ENCODE measurements at places on chromosomes 7 and 10.

- no peak for DNase-seq
Measured at GRCh38 chr7:130095812-130096211, 25.5 kb downstream of the KLHDC10 start.

GRCh38 chr7:152173372-152174070 lies 148.0 kb downstream of the GALNT11 start:
- no peak for DNase-seq

- DNase-seq: no peak
Measured at GRCh38 chr10:71473671-71474599, 77.2 kb downstream of the CDH23 start.

DNA sequence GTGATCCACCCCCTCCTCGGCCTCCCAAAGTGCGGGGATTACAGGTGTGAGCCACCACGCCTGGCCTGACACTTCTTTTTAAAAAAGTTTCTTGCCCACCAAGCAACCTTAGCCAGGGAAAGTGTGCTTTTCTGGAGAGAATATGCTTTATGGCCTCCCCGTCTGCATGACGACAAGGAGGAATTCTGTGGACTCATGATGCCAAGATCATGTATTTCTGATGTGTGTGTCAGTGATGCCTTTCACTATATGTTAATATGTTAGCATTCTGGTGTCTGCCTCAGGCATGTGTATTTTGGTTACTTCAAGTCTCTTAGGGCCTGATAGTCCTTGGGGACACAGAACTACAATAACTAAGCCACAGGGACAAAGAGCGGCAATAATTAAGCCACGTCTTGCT lies 2.1 kb downstream of the PDSS1 start:
- no peak for DNase-seq

GRCh38 chr10:13945390-13946208 lies 358.8 kb downstream of the PRPF18 start:
- no peak for DNase-seq

DNA sequence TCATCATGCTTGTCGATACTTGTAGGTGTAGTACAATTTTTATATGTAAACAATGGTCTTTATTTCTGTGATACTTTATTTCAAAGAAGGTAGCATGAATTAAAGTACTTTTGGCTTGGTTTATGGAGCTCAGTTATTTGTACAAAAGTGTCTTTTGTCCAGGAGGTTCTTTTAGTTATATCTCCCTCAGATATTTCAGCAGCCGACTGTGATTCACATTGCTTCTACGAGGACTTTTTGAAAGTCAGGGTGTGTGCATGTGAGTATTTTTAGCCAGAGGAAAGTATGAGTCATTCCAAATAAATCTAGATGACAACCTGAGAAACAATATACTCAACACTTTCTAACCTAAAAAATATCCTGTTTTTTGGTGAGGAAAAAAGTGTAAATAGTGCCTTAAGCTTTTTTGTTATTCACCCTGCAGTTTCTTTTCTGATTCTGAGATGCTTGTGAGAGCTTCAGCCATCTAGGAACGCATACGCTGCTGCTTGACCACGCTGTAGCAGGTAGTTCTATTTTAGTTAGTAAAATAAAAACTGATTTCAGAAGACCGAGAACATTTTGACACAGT lies 595 bp upstream of the SUN1 start:
- peak; percentile 73 for DNase-seq

DNA sequence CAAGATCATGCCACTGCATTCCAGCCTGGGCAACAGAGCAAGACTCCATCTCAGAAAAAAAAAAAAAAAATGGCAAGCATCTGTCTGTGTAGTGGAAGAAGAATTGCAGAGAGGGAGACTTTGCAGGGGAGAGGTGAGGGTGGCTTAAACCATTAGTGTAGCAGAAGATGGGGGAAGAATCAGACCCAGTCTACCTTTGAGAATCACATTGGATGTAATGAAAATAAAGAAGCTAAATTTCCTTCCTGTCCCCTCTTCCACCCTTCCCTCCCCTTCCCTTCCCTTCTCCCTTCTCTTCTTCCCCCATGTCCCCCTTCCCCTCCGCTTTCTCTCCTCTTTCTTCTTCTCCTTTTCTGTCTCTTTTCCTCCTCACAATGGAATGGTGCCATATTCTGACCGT lies 180.8 kb upstream of the SVIL start:
- no peak for DNase-seq

GRCh38 chr7:126657599-126658358 lies 595.0 kb downstream of the GRM8 start:
- no peak for DNase-seq

- DNase-seq: no peak
Measured at GRCh38 chr10:30990971-30991646, 40.6 kb downstream of the ZNF438 start.

- DNase-seq: no peak
Measured at GRCh38 chr10:125995726-125996304, 99.5 kb downstream of the FANK1 start.

DNA sequence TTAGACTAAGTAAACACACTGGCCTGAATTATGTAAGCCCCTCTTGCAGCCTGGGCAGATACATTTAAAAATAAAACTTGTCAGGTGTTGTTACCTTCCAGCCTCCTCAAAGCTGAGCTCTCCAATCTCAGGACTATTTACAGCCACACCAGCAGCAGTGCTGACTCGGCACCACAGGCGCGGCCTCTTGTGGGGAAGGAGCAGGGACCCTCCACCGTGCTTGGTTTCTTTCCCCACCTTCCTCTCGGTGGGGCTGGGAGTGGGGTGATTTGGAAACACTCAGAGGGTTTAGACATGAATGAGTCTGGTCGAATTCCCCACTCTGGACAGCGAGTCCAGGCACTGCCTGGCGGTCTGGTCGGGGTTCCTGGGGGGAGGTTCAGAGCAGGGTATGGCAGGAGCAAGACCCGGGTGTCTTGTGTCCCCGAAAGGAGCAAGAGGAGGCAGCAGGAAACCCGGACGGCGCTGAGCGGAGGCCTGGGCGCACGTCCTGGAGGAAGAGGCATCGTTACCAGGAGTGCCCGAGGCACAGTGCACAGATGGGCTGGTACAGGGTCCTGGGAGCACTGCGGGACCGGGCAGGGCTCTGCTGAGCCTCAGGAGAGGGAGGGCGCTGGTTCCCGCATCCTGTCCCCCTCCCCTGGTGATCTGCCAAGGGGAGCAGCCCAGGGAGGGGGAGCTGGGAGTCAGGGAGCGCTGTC lies 29.2 kb upstream of the CFAP46 start:
- DNase-seq: no peak

DNA sequence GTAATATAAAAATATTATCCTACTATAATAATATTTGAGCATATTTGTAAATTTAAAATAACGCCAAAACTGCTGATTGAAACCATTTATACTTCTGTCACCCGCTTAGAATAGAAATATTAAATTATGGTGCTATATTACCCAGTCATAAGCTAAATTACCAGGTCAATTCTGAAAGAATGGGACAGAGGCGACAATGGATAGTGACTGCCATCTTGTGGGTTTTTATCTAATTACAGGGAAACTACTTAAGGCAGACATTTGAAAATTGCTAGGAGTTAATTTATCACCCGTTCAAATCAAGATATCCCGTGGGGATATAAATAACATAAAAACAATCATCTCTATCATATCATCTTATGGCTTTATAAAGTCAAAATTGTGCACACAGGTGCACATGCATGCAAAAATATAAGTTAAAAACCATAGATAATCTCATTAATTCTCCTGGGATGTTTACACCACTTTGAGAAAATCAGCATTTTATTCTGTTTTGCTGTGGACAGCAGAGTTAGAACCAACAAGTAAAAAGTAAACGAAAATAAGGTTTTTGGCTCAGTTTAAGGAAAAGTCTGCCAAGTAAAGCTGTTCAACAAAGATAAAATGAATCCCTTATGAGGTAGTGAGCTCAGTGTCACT lies 41.3 kb upstream of the HPSE2 start:
- peak; percentile 56 for DNase-seq

DNA sequence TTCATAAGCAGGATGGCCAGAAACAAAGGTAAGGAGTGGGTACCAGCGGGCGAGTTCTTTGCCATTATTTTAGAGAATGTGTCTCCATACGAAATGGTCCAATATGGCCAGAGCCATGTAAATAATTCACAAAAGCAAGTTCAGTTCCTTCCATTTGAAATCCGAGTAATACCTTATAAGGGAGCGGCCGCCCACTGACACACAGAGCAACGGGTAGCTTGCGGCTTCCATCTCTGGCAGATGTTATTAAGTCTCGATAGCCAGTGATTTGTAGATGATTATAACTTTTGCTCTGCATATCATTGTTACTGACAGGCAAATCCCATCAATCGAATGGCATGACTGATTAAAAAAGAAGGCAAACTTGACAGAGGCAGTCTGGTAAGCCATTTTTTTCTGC lies 63.2 kb downstream of the GFRA1 start:
- DNase-seq: no peak

GRCh38 chr10:128030498-128031072 lies 95.6 kb downstream of the MKI67 start:
- no peak for DNase-seq

DNA sequence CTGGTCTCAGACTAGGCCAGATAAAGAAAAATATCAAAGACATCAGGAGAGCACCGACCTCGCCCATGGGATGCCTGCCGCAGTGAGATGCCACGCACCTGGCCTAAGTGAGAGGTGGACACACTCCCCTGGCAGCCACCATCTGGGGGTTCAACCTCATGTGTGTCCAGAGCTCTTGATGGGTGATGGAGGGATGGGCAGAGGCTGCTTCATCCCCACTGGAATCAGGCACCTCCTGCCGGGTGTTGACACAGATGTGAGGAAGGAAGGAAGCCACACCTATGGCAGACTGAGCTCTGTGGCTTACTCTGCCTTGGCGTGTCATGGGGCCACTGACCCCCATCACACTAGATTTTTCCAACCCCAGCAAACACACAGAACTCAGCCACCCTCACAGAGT lies 11.4 kb downstream of the ZNF488 start:
- no peak for DNase-seq

GRCh38 chr10:30985512-30985911 lies 46.2 kb downstream of the ZNF438 start:
- DNase-seq: no peak

GRCh38 chr7:39735903-39736302 lies 112.5 kb downstream of the RALA start:
- DNase-seq: no peak

GRCh38 chr7:7151865-7152264 lies 30.5 kb upstream of the C1GALT1 start:
- no peak for DNase-seq

DNA sequence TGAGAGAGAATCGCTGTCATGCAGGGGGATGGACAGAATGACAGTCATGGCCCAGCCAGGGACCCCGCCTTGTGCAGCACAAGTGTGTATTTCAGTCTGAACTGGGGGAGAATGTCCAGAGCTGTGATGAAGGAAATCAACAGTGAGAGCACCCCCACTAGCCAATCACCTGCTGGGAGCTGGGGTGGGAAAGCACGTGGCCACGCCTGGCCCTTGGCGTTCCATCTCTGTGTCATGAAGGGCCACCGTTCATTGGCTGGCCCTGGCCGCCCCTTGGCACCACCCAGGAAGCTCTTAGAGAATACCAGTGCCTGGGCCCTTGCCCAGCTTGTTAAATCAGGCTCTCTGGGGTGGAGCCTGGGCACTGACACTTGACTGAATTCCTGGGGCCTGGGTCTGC lies 22.8 kb downstream of the GRID1 start:
- no peak for DNase-seq

- DNase-seq: peak; percentile 38
Measured at GRCh38 chr10:110504111-110504735, 6.5 kb downstream of the DUSP5 start.

- DNase-seq: no peak
Measured at GRCh38 chr10:51145375-51145774, 71.1 kb downstream of the PRKG1 start.

GRCh38 chr7:123748171-123748733 lies 551 bp downstream of the WASL start:
- peak; percentile 50 for DNase-seq

GRCh38 chr10:94916423-94916822 lies 22.0 kb upstream of the CYP2C9 start:
- no peak for DNase-seq

DNA sequence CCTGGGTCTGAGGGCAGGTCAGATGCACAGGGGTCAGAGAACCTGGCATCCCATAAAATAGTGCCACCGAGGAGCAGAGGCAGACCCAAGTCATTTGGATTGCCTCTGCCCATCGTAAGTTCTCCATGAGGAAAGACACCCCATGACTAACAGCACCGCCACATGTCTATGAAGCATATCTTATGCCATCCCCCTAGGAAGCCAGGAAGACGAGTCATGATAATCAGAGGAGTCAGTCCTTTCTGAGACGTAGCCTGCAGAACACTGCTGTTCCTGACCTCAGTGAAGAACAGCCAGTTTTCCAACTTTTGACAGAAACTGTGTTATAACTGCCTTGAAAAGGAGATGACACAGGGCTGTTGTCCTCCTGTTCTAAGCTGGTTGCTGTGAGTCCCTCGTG lies 51.2 kb downstream of the INSYN2A start:
- DNase-seq: peak; percentile 49

- peak; percentile 74 for DNase-seq
Measured at GRCh38 chr7:149209518-149210269, 14.3 kb downstream of the ZNF282 start.

DNA sequence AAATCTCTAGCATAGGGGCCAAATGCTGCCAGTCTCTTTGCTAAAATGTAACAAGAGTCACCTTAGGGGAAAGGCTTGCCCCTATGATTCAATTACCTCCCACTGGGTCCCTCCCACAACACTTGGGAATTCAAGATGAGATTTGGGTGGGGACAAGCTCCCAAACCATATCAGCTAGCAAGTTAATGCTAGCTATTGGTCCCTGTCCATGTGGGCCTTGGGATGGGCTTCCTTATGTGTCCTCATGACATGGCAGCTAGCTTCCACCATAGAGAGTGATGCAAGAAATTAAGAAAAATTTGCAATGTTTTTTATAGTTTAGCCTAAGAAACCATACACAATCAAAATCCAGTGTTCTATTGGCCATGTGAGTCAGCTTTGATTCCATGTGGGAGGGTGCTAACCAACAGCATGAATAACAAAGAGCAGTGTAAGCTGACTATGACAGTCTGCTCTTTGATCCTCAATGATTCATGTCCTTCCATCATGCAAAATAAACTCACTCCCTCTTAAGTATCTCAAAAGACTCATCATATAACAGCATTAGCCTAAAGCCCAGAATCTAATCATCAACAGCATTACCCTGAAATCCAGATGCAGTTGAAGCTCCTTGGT lies 21.7 kb upstream of the ZNF365 start:
- no peak for DNase-seq

DNA sequence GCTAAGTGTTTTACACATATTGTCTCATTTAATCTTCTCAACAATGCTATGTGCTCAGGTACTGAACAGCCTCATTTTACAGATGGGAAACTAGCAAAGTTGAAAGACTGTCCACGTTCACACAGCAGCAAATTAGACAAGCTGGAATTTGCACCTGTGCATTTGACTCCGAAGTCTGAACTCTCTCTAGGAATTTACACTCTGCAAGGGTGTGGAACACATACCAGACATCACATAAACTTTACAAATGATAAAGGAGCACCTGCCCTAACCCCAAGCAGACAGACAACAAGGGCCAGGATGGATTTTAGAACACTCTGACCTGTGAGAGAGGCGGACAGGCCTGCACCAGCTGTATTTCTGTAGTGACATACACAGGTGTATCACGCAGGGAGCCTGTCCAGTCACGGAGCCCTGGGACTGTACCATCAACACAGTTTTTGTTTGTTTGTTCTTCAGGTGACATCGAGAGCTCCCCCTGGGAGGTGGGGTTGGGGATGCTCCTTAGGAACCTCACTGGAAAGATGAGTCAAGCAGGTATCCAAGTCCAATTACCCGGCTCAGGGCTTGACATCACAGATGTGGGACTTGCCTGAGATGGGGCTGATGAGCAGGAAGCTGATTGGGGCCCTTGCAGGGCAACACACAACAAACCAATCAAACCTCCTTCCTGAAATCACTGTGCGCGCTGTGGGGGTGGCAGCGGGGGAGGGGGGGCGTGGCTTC lies 31.0 kb downstream of the MKI67 start:
- DNase-seq: no peak

GRCh38 chr7:73892003-73892999 lies 31.3 kb downstream of the TMEM270 start:
- no peak for DNase-seq

Data from A549 (cell line).